ENCODE measurements at places on chromosomes 2 and 18.

DNA sequence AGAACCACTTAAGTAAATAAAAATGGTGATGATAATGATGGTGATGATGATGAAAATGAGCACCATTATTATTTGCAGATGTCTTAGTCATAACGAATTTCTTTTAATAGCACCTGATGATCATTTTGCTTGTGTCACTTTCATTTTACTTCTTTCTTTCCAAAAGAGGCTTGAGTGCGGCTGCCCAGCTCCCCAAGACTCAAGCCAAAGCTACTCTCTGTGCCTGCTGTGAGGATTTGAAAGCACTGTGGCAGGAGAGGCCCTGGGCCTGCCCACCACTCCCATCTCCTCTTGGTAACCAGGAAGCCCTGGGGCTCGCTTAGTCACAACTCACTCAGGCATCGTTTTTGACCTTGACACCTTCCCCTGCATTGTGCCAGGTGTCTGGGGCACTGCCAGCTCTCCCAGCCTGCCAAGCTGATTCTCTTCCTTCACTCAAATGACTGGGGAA is 41.2 kb downstream of the RPL37A start:
- DNase-seq: no peak

DNA sequence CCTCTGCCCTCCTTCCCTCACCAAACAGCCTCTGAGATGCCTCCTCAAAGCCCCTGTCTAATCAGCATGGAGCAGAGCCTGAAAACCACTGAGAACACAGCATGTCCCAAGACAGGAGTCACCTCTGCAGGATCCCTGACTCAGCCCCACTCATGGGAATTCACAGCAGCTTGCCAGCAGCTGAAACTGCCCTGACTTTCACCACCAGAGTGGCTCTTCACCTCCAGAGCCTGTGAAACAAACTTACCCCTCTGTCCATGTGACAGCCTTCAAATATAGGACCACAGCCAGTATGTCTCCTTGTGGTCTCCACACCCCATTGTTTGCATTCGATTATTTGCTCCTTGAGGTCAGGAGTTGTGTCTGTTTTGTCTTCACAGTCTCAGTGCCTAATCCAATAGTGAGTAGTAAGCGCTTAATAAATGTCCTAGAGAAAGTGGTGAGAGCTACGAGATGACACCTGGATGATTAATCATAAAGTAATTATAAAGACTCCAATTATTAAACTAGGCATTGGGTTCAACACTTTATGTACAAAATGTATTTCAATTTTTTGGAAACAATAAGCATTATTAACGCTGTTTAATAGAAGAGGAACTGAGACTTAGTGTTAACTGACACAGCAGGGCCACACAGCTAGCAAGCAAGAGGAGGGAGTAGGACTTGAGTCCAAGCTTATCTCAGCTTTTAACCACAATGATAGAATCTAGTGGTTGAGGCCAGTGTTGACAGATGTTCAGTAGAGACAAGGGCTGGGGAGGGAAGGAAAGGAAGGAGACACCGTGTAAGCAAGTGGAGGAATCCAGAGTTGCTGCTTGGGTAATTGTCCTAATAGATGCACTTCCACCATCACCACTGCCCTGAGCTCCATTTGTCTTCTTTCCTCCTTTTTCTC is 358.7 kb upstream of the TNP1 start:
- DNase-seq: no peak

- DNase-seq: no peak
Observed at GRCh38 chr18:52289392-52289791, 50.6 kb upstream of the DCC start.

DNA sequence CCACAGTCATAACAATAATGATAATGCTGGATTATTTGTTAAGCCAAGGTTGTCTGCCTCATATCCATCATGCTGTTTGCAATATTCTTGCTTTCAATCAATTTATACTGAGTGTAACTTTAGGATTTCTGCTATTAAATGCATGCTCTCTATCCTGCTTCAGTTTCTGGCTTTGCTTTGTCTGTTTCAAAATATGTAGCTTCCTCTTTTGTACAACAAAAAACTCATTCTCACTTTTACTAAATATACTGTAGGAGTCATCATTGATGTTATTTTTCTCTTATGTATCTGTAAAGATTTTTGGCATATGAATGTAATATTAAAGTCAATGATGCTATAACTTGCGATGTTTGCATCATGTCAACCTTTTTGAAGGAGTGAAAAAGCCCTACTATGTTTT is 149.3 kb downstream of the GPD2 start:
- DNase-seq: no peak

- no peak for DNase-seq
Observed at GRCh38 chr2:5330961-5331360, 361.2 kb upstream of the SOX11 start.

- no peak for DNase-seq
Observed at GRCh38 chr2:231306791-231307393, 88.6 kb upstream of the B3GNT7 start.

GRCh38 chr2:232697059-232697806 is at the start of gene GIGYF2:
Gene GIGYF2, plus strand, starts transcription at chr2:232697331. Its CDS starts 37,867 bp downstream, at chr2:232735198.
- DNase-seq: peak; percentile 97

GRCh38 chr18:48937869-48938750 is 12.7 kb downstream of the SMAD7 start:
- DNase-seq: no peak
